ENCODE measurements at places on chromosomes 6 and 20. TPM values are rescaled to one million over a fixed set of nuclear protein-coding genes. Genes with fewer than 3 reads are reported as not detected.
A peak's percentile ranks its signal among the peaks of the same experiment; 100 is the strongest.

The TMEM244 gene
- not detected for total RNA-seq

The EEF1A2 gene
- total RNA-seq, result 14.3 TPM

The SLC13A3 gene
- total RNA-seq, result 2.5 TPM

The TJAP1 gene
- total RNA-seq, result 27.1 TPM

The PPP1R14C gene
- total RNA-seq, result not detected

The TRIM31 gene
- total RNA-seq, result 2.2 TPM

The BNIP5 gene
- total RNA-seq, result not detected

The PNLDC1 gene
- total RNA-seq, result 0.71 TPM

DNA sequence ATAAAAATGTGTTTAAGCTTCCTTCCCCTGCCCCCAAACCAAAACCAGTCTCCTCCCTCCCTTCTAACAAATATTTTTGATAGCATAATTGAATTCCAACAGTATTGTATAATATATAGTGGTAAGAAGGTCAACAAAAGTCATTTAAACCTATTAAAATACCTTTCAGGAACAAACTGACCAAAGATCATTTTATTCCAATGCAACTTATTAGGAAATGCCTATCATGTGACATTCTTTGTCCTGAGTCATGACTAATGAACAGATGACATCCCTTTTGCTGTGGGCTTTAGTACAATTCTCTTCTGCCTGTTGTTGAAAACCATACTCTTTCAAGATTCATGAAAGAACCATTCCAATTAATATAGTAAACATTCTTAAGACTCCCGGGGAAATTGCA lies 51.5 kb upstream of the TRAF3IP2 start:
- H3K27ac ChIP-seq, result no peak overlapping the region
- no peak for DNase-seq
- no peak overlapping the region for H3K4me3 ChIP-seq

DNA sequence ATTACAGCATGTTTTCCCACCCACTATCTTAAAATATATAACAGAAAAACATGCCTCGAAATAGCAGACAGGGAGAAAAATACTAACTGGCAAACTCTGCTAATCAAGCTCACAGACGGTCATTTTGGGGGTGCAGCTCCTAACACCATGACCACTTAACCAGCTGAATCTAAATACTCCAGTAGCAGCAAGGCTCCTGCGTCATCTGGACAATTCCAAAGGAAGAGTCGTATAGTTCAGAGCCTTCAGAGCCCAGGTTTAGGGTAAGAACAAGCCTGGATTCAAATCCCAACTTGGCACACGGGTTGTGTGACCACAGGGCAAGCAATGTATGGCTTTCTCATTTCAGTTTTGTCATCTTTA lies 81.3 kb upstream of the COL21A1 start:
- H3K27me3 ChIP-seq, result no peaks in the 10 kb centered on the region
- no peaks in the 10 kb centered on the region for H3K36me3 ChIP-seq
- peak overlapping the region; percentile 27 for H3K27ac ChIP-seq
- no peak for DNase-seq
- H3K4me3 ChIP-seq, result no peak overlapping the region
- H3K4me1 ChIP-seq, result peaks cover 23% of the 10 kb centered on the region

- H3K36me3 ChIP-seq, result no peaks in the 10 kb centered on the region
- DNase-seq, result no peak
- H3K27me3 ChIP-seq, result no peaks in the 10 kb centered on the region
- no peaks in the 10 kb centered on the region for H3K4me1 ChIP-seq
- H3K4me3 ChIP-seq, result no peak overlapping the region
- H3K27ac ChIP-seq, result no peak overlapping the region
Observed at GRCh38 chr6:122365775-122366403, 33.6 kb upstream of the HSF2 start.

DNA sequence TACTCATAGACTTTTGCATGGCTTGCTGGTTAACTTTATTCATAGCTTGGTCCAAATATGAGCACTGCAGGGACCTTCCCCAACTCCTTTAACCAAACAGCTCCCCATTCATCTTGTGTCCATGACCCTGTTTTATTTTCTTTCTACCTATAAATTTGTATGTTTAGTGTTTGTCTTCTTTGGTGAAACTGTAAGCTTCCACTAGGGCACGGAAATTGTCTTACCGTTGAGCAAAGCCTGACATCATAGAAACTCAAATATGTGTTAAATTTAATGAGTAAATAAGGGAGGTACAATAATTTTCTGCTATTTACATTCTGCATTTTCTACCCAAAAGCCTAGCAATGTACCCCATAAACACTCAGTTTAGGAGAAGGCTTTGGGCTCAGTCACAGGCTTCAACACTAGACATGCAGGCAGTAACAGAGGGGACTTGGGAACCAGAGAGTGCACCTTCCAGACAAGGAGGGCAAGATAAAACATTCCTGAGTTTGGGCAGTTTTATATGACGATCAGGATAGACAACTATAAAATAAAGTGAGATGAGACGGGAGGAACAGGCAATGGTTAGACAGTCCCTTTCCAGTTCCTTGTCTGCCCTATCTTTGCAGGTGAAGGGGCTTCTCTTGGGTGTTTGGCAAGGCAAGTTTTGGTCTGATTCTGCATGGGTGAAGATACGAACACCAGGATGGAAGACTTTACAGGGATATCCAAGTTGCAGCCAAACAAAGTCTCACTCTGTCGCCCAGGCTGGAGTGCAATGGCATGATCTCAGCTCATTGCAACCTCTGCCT lies 46.2 kb upstream of the ZNF217 start:
- DNase-seq, result no peak
- no peak overlapping the region for H3K4me3 ChIP-seq

GRCh38 chr6:106511288-106512047 lies 117.8 kb downstream of the RTN4IP1 start:
- peak overlapping the region; percentile 71 for H3K4me3 ChIP-seq
- peaks cover 26% of the 10 kb centered on the region for H3K4me1 ChIP-seq
- peak overlapping the region; percentile 80 for H3K27ac ChIP-seq
- DNase-seq, result peak; percentile 66
- H3K27me3 ChIP-seq, result peaks cover 66% of the 10 kb centered on the region

DNA sequence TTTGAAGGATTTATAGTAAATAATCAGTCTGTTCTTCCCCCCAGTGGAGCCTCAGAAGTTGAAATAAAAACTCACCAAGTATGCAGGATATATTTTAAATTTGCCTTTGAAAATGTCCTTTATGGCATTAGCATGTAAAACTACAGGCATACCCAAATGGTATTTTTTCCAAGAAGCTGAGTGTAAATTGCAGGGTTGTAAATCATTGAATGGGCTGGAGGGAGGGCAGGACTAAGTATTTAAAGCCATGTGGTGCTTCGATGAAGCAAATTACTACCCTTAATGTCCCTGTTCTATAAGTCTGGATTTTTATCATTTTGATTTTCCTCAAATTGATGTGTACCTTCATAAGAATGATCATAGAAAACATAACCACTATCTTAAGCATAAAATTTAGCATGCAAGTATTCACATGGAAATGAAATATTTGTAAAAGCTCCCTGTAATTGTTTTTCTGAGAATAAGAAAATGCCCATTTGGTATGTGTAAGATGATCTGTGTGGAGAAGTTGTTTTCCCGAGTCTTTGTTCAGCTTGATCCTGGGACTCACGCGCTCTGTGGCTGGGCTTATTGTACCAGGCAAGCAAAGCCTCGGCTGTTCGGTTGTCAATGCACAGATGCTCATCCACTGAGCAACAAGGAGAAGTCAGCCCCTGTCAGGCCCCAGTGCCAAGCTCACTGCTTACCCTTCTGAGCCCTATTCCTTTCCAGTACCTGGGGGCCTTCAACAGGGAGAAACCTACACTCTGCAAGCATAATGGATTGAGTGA lies 66.7 kb downstream of the CD164 start:
- H3K4me1 ChIP-seq, result no peaks in the 10 kb centered on the region
- DNase-seq, result no peak
- H3K27me3 ChIP-seq, result no peaks in the 10 kb centered on the region
- no peak overlapping the region for H3K27ac ChIP-seq
- no peaks in the 10 kb centered on the region for H3K36me3 ChIP-seq
- no peak overlapping the region for H3K4me3 ChIP-seq

DNA sequence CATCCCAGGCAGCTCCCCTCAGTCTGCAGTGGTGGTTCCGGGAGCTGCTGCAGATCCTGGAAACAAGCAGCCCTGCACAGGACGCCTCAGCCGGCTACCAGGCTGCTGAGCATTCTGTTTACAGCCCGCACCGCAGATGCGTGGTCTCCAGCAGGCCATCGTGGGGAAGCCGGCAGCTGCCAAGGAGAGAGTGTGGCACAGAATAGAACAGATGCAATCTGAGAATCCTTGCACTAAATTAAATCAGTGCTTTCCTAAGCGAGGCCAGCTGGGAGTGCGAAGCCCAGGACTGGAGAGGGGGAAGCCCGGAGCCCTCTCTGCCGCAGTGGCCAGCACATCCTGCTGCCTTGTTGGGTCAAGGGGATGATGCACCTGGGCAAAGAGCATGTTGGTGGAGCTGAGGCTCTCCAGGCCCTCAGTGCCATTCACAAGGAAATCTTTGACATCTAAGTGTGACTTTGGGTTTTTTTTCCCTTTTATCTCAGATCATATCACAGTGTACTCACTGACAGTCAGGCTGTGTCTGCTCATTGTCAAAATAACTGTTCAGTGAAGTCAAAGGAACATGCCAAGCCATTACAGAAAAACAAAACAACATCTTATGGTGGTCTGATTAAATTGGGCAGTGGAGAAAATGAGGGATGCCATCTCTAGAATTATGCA lies 118.1 kb downstream of the SYNDIG1 start:
- H3K27ac ChIP-seq, result no peak overlapping the region
- H3K4me3 ChIP-seq, result no peak overlapping the region
- H3K27me3 ChIP-seq, result peaks cover 22% of the 10 kb centered on the region
- no peaks in the 10 kb centered on the region for H3K36me3 ChIP-seq

- DNase-seq, result no peak
- H3K27ac ChIP-seq, result no peak overlapping the region
- no peaks in the 10 kb centered on the region for H3K27me3 ChIP-seq
Observed at GRCh38 chr6:36350681-36351571, 14.2 kb upstream of the BNIP5 start.

- no peak for DNase-seq
- no peak overlapping the region for H3K27ac ChIP-seq
- no peaks in the 10 kb centered on the region for H3K36me3 ChIP-seq
- no peaks in the 10 kb centered on the region for H3K4me1 ChIP-seq
Observed at GRCh38 chr20:59217794-59218280, 54.2 kb downstream of the ZNF831 start.

GRCh38 chr6:100466410-100467128 lies 1.8 kb upstream of the SIM1 start:
- no peak for DNase-seq
- H3K27ac ChIP-seq, result no peak overlapping the region
- H3K4me1 ChIP-seq, result peaks cover 31% of the 10 kb centered on the region
- H3K27me3 ChIP-seq, result peaks cover 100% of the 10 kb centered on the region
- H3K36me3 ChIP-seq, result no peaks in the 10 kb centered on the region
- H3K4me3 ChIP-seq, result no peak overlapping the region

- peaks cover 39% of the 10 kb centered on the region for H3K4me1 ChIP-seq
- peak overlapping the region; percentile 92 for H3K27ac ChIP-seq
- H3K4me3 ChIP-seq, result peak overlapping the region; percentile 99
- H3K36me3 ChIP-seq, result no peaks in the 10 kb centered on the region
Observed at GRCh38 chr20:37528446-37529213, 954 bp upstream of the BLCAP start.

- H3K27me3 ChIP-seq, result no peaks in the 10 kb centered on the region
- no peak overlapping the region for H3K4me3 ChIP-seq
- DNase-seq, result no peak
- no peaks in the 10 kb centered on the region for H3K4me1 ChIP-seq
Observed at GRCh38 chr6:155962276-155962675, 506.6 kb upstream of the NOX3 start.

DNA sequence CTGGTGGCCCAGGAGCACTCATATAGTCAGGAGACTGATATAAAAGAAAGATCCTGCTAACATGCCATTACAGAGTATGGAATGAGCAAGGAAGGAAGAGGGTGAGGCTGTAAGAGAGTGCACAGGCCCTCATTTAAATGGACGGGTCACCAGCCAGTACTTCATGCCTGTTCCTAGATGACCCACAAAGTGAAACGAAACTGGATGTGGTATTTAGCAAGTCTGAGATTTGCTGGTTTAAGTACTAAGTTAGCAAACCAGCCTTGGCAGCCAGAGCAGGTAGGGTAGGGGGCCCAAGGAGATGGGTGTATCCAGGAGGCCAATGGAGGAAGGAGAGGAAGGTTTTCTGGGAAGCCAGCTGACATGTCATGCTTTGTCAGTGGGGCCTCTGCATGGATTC lies 15.9 kb downstream of the NT5E start:
- H3K27ac ChIP-seq, result no peak overlapping the region
- no peaks in the 10 kb centered on the region for H3K27me3 ChIP-seq
- DNase-seq, result no peak

DNA sequence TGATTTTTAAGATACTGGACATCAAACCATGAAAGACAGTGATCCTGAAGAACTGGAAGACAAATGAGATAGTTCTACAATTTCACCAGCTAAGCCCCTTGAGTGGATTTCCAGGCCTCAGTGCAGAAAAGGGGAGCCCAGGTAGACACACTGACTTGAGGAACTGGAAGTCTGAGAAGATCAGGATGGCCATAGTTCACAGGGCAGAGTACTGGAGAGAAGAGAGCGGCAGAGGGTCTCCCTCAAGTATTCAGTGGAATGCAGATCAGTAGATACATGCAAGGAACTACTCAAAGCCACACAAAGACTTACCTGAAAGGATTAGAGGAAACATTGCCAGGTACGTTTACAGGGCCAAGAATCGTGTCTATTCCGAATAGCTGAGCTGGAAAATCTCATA lies 224.3 kb downstream of the LRFN2 start:
- H3K4me1 ChIP-seq, result no peaks in the 10 kb centered on the region
- H3K27me3 ChIP-seq, result no peaks in the 10 kb centered on the region
- no peak for DNase-seq

GRCh38 chr6:66896415-66896814 lies 1189.4 kb upstream of the EYS start:
- no peaks in the 10 kb centered on the region for H3K36me3 ChIP-seq
- H3K27ac ChIP-seq, result no peak overlapping the region
- no peaks in the 10 kb centered on the region for H3K27me3 ChIP-seq
- no peak for DNase-seq
- H3K4me1 ChIP-seq, result no peaks in the 10 kb centered on the region

- H3K4me3 ChIP-seq, result no peak overlapping the region
- no peak overlapping the region for H3K27ac ChIP-seq
- no peaks in the 10 kb centered on the region for H3K27me3 ChIP-seq
- DNase-seq, result no peak
- H3K4me1 ChIP-seq, result peaks cover 14% of the 10 kb centered on the region
- no peaks in the 10 kb centered on the region for H3K36me3 ChIP-seq
Observed at GRCh38 chr6:167685654-167686053, 141.1 kb upstream of the AFDN start.

DNA sequence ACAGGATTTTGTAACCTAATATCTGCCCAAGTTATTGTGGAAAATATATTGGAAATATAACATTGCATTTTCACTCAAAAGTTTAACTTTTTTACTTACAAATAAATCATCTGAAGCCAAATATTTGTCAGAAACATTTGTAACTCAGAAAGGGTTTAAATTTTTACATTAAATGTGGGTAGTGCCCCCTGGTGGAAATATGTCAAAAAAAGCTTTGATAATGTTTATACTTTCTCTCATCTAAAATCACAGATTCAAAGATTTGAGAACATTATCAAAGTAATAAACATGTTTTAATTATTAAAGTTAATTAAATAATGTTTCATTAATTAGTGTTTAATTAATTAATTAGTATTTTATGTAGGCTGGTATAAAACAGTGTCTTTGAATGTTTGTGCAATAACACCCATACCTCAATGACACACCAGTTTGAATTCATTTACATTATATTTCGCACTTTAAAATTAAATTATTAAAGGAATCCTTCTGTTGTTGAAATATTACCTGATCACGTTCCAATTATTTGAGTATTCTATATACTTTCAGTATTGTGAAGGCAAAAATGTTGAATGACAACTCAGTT lies 320.1 kb upstream of the FKBP1C start:
- no peaks in the 10 kb centered on the region for H3K27me3 ChIP-seq
- no peaks in the 10 kb centered on the region for H3K4me1 ChIP-seq
- H3K36me3 ChIP-seq, result no peaks in the 10 kb centered on the region
- DNase-seq, result no peak
- no peak overlapping the region for H3K27ac ChIP-seq
- no peak overlapping the region for H3K4me3 ChIP-seq

All from sigmoid colon (tissue), 7 donors.